ENCODE measurements at places on chromosomes 11 and 22.

- DNase-seq, result no peak
These were observed 12.2 kb downstream of the ATG16L2 start for GRCh38 chr11:72826191-72826941.

GRCh38 chr11:126862664-126863243, 137.8 kb downstream of the KIRREL3 start:
- no peak for DNase-seq

DNA sequence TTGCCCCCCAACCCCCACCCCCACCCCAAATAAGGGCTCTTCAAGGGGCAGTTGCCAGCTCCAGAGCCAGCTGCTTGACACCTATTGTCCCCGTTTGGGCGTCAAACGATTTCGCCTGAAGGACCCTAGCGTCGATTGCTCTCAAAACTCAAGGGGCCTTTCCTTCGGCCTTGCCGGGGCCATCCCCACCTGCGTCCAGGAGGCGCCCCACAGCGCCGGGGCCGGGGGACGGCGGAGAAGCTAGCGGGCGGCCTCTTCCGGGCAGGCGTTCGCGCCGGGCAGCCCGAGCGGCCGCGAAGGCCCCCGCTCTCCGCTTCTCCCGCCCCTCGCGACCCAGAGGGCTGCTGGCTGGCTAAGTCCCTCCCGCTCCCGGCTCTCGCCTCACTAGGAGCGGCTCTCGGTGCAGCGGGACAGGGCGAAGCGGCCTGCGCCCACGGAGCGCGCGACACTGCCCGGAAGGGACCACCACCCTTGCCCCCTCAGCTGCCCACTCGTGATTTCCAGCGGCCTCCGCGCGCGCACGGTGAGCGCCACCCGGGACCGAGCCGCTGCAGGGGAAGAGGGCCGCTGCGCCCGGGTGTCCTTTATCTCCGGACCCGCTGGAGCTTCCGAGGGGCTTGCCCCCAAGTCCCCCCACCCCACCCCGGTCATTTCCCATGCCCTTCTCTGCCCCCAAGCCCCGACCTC, at the start of gene CAPRIN1:
TSS of gene CAPRIN1 (plus strand) at position 383 of the 687 bp plus-strand sequence. CDS start 690 bp downstream, outside the sequence.
- DNase-seq, result peak; percentile 70

- DNase-seq, result no peak
These were observed 33.0 kb upstream of the RIC3 start for GRCh38 chr11:8201644-8202365.

DNA sequence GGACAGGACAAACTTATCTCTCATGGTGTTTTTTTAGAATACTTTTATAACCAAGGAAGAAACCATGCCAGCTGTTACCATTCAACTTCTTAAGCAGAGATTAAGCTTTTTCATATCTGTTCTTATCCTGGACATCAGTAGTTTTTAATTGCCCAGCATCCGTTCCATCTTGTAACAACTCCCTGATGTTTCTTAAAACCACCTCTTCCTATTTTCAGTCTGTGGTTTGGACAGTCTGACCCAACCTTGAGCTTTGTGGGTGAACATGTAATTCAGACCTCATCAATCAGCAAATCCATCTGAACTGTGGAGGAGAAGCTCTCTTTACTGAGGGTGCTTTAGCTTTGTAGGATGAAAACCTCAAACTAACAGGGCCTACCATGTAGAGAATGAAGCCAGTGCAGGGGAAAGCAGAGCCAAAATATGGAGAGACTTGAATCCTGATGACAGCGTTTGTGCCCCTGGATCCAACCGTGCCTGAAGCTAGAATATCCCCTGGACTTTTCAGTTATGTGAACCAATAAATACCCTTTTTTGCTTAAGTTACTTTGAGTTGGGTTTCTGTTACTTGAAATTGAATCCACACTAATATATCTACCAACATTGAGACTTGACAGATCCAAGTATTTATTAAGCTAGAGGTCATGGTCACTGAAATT, 9.4 kb downstream of the TUG1 start:
- no peak for DNase-seq

DNA sequence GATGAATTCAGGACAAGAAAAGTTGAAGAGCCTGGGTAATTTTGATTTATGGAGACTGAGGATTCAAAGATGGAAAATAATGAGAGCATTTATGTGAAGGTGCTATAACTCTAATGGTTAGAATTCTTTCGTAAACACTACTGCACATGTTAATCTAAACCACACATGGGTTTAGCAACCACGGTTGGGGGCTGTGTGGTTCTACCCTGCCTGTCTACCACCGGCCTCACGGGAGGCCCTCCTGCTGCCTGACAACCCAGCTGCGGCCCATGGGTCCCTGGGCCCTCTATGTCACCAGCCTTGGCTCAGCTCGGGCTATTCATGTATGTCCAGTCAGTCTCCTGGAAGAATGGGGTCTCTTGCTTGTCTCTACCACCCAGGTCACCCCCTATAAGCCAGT, 68.5 kb upstream of the ARFGAP3 start:
- no peak for DNase-seq

GRCh38 chr11:59659981-59660380, 8.9 kb downstream of the PATL1 start:
- no peak for DNase-seq

DNA sequence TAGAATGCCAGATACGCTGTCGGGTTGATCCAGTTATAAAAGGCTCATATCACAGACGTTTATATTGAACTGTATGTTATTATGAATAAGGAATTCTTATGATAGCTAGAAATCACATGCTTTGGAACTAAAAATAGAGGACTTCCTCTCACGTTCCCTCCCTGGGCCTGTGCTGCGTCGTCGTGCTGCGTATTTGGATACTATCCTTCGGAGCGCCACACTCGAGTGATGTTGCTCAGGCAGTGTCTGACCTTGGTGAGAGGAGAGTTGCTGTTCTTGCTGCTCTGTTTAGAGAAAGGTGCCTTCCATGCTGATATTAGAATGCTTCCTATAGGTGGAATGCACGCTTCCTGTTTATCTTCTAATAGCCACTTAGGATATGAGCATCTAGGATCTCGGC, 20.2 kb upstream of the ST14 start:
- DNase-seq, result no peak

DNA sequence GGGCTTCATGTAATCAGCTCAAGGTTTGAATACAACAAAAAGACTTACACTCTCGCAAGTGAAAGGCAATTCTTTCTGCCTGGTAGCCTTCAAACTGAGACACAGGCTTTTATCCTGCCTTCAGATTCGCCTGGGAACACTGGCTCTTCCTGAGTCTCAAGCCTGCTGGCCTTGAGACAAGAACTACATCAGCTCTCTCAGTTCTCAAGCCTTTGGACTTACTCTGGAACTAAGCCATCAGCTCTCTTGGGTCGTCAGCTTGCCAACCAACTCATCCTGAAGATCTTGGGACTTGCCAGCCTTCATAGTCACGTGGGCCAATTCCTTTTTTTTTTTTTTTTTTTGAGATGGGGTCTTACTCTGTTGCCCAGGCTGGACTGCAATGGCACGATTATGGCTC, 35.7 kb upstream of the LRRC10B start:
- DNase-seq, result no peak

DNA sequence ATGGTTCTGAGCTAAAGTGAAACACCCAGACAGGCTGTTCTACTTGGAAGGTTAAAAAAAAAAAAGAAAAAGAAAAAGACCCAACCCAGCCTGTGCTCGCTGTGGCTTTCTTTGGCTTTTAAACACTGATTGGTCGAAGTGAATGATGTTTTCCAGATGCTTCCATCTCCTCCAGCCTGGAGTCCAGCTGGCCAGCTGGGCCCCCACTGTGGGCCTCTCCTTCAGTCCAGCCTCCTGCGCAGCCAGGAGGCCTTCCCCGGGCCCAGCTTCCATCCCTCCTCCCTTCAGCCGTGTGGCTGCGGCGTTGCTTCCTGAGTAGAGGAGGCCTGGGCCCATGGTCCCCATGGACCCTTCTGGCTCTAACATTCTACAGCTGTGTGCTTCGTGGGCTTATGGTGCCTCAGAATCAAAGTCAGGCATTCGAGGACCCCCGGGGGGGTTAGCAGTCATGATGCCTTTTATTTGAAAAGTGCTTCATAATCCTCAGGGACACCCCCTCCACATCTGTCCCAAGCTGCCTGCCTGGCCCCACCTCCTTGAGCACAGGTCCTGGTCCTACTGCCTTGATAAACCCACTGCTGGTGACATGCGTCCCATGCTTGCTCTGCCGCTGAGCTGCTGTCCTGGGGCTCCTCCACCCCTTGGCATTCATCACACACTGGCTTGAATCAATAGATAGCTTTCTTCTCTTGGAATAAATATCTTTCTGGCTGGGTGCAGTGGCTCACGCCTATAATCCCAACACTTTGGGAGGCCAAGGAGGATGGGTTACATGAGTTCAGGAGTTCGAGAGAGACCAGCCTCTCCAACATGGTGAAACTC, 42.2 kb upstream of the FBLN1 start:
- no peak for DNase-seq

- DNase-seq, result no peak
These were observed 42.2 kb downstream of the TRAF6 start for GRCh38 chr11:36467916-36468315.

GRCh38 chr22:27786291-27786932, 15.1 kb downstream of the MN1 start:
- no peak for DNase-seq

- no peak for DNase-seq
These were observed 639.1 kb downstream of the TBC1D22A start for GRCh38 chr22:47401592-47401898.

GRCh38 chr11:73787051-73787642, 527 bp upstream of the MRPL48 start:
- no peak for DNase-seq

GRCh38 chr11:83259559-83259958, 26.6 kb downstream of the CCDC90B start:
- DNase-seq, result no peak

DNA sequence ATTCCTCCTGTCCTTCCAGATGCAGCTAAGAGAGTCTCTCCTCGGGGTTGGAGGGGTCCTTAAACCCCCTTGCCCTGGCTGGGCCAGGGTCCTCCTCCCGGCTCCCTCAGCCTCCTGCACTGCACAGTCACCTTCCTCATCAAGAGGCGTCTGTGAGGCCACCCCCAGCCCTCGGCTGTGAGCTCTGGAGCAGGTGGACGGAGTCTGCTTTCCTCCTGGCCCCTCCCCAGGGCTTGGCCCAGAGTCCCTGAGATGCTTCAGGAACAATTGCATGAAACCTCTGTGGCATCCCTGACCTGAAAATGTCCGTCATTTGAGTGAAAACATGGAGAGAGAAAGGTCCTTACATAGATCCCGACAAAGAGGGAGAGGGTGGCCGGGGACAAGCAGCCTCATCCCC, 6.7 kb upstream of the FGF3 start:
- no peak for DNase-seq

- no peak for DNase-seq
These were observed 104.1 kb upstream of the E2F8 start for GRCh38 chr11:19344661-19345518.

- DNase-seq, result no peak
These were observed 23.8 kb upstream of the ALDH3B2 start for GRCh38 chr11:67698247-67698646.

DNA sequence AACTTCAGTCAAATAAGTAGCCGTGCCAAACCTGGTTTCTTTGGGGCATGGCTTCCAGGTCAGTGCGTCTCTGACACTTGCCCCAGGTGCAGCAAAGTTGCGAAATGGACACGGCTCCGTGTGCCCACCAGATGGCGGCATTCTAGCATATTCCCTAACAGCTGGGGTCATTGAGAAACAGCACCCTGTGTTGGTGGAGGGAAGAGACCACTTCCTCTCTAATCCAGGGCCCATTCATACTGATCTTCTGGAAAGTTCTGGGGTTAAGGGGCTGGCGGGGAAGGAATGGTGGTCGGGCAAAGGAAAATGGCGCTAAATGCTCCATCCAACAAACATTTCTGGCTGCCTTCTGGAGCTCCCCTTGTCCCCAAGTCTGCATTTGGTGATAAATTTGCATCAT, 141.2 kb upstream of the TIMP3 start:
- DNase-seq, result peak; percentile 16

- no peak for DNase-seq
These were observed 15.9 kb downstream of the NEAT1 start for GRCh38 chr11:65438257-65439151.

- DNase-seq, result no peak
These were observed 6.4 kb downstream of the PTPRJ start for GRCh38 chr11:47986742-47987141.

DNA sequence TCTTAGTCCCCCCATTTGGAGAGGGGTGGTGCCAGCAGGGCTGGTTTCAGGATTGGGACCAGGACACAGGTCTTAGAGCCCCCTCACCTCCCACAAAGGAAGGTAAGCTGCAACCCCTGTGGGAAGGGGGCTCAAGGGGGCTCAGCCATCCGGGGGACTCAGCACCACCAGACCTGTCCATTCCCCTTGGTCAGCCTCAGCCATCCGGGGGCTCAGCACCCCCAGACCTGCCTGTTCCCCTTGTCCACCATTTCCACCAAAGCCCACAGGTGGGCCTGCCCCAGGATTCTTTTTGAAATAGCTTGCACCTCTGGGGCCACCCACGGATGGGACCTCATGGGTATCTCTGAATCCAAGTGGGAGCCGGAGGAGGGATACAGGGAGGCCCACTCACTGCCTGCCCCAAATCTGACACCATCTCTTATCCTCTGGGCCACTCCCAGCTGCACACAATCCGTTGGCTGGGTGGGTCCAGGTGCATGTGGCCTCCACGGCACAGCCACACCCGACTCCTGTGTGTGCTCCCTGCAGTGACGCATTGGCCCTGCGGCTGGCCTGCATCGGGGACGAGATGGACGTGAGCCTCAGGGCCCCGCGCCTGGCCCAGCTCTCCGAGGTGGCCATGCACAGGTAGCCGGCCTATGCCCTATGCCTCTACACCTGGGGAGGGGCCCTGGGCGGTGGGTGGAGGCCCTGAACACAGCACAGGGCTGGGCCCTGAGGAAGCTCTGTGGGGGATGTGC, 15.9 kb downstream of the MCAT start:
- DNase-seq, result no peak

DNA sequence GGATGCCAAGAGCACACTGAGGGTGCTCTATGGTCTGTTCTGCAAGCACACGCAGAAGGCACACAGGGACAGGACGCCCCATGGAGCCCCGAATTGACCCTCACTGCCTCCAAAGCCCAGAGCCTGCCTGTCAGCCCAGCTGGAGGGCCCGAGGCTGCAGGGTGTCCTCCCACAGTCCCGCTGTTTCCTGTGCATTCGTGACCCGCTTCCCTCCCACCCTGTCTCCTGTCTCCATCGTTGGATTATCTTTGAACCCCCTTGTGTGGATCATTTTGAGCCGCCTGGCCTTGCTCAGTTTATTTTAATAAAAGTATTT, 25.6 kb downstream of the PARVG start:
- DNase-seq, result no peak

- no peak for DNase-seq
These were observed 1.8 kb downstream of the ARRB1 start for GRCh38 chr11:75349521-75350116.

- DNase-seq, result no peak
These were observed 410.9 kb downstream of the INSC start for GRCh38 chr11:15525582-15525981.

Measured in stimulated activated CD8-positive, alpha-beta memory T cell treated with anti-CD3 and anti-CD28 coated beads, Interleukin-4, amount 100 ng/mL, for 4 hours (primary cell).